ENCODE measurements at places on chromosomes 2 and 18.

- no peak for DNase-seq
Observed at GRCh38 chr2:168286535-168286934, 39.1 kb upstream of the STK39 start.

- DNase-seq: no peak
Observed at GRCh38 chr18:30991397-30991796, 51.1 kb downstream of the DSC3 start.

- no peak for DNase-seq
Observed at GRCh38 chr2:235047171-235048160, 95.6 kb downstream of the SH3BP4 start.

- DNase-seq: no peak
Observed at GRCh38 chr2:222052934-222053367, 245.8 kb downstream of the PAX3 start.

DNA sequence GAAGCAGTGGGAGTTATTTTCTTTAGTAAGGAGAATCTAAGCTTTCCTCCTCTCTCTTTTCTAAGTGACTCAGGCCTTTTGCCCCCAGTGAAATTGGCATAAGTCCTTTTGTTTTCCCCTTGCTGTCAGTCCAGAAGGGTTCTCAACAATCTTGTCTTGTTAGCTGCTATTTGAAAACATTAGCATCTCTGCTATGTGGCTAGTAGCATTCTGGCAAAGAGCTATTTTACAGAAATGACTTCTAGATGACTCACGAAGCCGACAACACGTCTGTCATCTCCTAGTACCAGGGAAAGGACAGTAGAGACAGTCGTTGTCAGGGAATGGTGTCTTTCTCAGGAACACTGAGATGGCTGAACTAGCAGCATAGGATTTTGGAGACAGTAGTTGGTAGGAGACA lies 14.7 kb downstream of the SMARCAL1 start:
- DNase-seq: peak; percentile 68

- DNase-seq: no peak
Observed at GRCh38 chr2:105497094-105497493, 98.2 kb upstream of the FHL2 start.

GRCh38 chr2:196977507-196977906 lies 51.0 kb upstream of the PGAP1 start:
- DNase-seq: peak; percentile 41

GRCh38 chr2:109269706-109270504 lies 140.9 kb downstream of the SH3RF3 start:
- DNase-seq: no peak

DNA sequence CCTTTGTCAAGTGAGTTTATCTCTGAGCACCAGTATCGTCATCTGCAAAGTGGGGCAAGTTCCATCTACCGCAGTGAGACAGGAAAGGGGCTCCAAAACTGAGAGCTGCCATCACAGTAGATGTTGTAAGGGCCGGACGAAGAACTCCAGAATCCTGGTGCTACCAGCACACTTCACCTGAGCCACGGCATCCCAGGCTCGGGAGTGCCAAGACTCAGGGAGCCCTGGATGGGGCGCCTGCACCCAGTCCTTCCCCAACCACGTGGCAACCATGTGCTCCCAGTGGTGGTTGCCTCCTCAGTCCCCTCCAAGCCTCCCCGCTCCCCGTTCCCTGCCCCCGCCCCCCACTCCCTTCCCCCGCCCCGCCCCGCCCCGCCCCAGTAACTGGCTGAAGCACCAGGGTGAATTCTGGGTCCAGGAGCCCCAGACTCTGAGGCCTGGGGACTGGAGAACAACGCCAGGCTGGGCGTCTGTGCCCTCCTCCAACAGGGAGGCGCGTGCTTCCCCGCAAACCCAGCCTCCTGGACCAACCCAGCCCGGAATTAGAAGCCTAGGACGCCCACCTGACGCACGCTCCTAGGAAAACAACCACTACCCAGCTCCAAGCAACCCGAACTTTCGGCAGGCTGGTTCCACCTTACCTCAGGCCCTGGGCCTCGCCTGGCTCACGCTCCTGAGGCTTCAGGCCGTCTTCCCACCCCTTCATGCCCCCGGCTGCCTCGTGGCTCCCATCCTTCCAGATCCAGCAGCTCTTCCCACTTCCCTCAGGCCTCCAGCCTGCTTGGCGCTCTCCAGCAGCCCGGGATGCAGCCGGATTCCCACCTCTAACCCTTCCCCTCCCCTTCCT lies 67.6 kb downstream of the LAMA3 start:
- DNase-seq: no peak

- DNase-seq: peak; percentile 31
Observed at GRCh38 chr2:53028225-53028624, 739.4 kb upstream of the CHAC2 start.

- no peak for DNase-seq
Observed at GRCh38 chr18:13603304-13604019, 122.9 kb downstream of the FAM210A start.

GRCh38 chr2:172456002-172456401 lies 28.6 kb downstream of the ITGA6 start:
- no peak for DNase-seq

DNA sequence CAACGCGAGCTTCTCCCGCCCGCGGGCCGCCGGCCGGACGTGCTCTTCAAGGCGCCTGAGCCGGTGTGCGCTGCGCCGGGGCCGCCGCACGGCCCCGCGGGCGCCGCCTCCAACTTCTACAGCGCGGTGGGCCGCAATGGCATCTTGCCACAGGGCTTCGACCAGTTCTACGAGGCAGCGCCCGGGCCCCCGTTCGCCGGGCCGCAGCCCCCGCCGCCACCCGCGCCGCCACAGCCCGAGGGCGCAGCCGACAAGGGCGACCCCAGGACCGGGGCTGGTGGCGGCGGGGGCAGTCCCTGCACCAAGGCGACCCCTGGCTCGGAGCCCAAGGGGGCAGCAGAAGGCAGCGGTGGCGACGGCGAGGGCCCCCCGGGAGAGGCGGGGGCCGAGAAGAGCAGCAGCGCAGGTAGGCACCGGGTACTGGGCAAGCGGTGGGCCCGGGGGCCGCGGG lies 676 bp downstream of the HOXD11 start:
- DNase-seq: no peak

DNA sequence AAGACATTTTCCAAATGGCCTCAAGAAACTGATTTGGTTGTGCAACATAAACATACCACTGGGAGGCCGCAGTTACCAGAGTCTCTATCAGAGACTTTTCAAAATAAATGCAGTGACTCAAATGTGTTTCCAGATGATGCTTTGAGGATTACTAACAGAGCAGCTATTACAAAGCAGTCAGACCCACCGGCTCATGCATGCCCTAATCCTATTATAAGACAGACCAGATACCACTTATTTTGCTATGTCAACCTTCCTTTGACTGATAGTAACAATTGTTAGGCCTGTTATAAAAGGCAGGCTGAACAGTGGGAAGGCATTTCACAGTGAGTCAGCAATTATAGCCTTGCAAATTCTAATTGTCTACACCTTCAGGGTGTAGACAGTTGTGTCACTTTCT lies 217.7 kb downstream of the LRRTM1 start:
- DNase-seq: peak; percentile 81

DNA sequence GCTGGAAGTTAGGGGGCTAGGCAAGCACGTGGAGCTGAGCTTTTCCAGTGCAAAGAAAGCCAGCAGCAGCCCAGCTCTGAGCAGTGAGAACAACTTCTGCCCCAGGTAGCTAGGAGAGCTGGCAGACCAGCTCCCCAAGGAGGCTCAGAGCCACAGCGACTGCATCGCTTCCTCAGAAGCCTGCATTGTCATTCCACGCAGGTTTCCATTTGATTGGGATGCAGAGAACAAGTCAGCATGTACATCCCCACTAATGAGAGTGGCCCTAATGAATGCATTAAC lies 45.1 kb downstream of the C1QL2 start:
- no peak for DNase-seq

DNA sequence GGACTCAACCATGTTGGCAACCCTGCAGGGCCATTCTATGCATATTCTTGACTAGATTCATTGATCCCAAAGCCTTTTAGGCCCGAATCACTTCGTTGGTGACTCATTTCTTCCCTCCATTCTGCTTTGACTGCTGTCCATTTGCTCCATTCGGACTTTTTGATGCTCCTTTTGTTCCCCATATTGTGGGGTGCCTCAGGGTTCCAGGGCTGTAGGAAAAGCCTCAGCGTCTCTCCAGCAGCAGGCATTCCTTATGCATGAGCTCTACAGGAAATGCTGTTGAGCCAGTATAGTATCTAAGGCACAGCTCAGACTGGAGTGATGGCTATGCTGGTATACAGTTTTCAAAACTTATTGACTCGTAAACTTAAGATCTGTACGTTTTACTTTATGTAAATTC lies 292.6 kb downstream of the PRKCE start:
- DNase-seq: peak; percentile 86

GRCh38 chr18:46333431-46334135 lies 229.4 kb downstream of the HAUS1 start:
- no peak for DNase-seq

- DNase-seq: no peak
Observed at GRCh38 chr2:182921234-182921633, 54.8 kb upstream of the FRZB start.

DNA sequence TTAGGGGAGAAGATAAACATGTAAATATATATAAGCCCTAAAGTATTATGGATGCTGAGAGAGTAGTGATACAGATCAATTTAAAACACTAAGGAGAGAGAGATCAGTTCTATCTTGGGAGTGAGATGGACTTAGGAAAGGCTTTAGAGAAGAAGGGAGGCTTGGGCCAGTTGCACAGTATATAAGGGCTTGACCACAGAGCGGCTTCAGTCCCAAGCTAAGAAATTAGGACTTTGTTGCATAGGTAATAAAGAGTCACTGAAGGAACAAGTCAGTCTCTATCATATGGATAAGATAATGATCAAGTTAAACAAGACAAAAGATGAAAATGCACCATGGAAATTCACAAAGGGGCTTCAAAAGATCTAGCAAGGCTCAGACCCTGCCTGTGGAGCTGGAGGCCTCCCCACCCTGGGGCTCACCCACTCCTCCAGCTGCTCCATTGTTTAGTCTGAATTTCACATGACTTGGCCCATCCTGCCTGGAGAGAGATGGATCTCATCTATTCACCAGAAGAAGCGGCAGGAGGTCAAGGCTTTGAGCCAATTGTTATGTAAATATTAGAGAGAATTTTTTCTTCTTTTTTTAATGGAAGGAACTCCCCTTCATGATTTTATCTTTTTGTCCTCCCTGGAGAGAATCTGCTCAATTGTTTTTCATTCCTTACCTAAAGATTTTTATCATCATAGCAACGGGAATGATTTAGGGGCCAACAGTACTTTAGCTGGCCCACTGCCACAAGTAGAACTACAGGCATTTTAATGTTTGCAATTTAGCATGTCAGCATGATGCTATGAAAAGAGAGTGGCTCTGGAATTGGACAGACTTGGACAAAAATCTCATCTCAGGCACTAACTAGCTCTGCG lies 44.0 kb downstream of the GYPC start:
- DNase-seq: peak; percentile 23

DNA sequence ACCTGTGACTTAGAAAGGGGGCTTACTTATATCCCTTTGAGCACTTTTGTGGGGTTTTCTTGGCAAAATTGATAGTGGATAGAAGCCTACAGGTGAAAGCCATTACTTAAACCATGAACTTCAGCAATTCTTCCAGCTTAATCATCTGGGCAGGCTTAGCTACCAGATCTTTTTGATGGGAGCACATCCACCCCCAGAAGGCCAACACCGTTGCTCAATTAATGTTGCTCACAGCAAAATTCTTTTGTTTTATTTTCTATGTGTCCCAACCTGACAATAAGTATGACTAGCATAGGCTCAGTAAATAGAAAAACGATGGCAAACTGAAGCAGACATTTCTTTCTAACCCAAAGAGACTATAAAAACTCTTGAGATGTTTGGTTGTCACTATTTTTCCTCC lies 269.4 kb upstream of the TCF4 start:
- DNase-seq: no peak

DNA sequence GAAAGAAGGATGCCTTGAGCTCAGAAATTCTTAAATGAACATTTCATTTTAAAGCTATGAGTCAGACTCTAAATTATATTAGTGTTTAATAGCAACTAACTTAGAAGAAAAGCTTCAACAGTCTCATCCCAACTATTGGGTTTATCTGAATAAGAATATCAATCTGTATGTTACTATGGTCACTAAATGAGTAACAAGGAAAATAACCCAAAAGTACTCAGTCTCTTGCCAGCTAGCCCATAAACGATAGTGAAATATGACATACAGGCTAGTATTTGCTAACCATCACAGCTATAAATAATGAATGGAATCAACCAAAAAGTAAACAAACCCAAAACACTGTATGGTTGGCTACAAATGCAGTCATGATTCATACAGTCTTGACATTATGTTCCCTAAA lies 174.9 kb downstream of the RAB3GAP1 start:
- DNase-seq: peak; percentile 63

- DNase-seq: no peak
Observed at GRCh38 chr2:205133544-205133943, 548.8 kb upstream of the NRP2 start.

DNA sequence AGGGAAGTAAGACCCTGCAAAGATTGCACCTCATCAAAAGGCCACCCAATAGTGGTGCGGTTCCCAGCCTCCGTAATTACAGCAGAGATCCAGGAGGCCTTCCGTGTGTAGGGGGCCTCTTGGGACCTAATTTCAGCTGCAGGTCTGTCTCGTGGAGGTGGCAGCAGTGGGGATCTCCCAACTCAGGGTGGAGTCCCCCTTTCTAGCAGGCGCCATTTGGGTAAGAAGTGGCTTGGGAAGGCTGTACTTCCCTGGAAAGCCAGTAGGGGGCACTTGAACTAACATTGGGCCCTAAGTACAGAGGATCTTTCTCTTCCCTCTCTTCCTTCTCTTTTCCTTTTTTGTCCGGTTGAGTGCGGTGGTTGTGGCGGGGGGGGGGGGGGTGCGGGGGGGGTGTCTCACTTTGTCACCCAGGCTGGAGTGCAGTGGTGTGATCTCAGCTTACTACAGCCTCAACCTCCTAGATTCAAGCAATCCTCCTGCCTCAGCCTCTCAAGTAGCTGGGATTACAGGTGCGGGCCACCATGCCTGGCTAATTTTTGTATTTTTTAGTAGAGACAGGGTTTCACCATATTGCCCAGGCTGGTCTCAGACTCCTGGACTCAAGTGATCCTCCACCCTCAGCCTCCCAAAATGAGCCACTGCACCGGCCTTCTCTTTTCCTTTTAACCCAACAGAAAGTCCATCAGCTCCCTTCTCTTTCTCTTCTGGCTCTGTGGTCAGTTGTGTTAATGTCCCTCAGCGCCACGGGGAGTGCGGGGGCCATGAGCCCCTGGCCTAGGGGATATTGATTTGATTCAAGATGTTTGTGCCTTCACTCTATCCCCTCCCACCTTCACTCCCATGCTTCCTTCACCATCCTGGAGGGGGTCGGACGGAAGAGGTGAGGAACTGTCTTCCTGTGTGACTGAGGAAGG lies 32.0 kb downstream of the CENPO start:
- no peak for DNase-seq

GRCh38 chr18:12458771-12459170 lies 51.0 kb downstream of the PRELID3A start:
- no peak for DNase-seq

GRCh38 chr2:241235859-241236593 lies 47.5 kb downstream of the ANO7 start:
- DNase-seq: no peak

DNA sequence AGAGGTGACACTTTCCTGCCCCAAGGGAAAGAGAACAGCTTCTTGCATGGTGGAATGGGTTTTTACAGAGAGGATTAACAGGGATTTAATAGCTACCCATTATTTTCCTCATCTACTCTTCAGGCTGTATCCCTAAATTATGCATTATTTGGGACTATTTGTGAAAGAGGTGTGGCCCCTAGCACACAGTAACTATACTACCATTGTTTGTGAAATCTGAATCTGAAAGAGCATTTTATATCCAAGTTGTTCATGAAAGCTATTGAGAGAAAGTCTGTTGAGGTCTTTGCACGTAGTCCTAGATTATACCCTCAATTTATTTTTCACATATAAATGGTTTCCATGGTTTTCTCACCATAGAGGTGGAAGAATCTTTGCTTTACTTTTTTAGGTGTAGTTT lies 78.1 kb downstream of the SPTBN1 start:
- no peak for DNase-seq
